Fibroblast of villous mesenchyme (primary cell): ENCODE measurements at places on chromosomes 2 and 18.

- peak; percentile 79 for DNase-seq
These were observed 58.7 kb downstream of the IL1RL2 start for GRCh38 chr2:102245266-102246151.

DNA sequence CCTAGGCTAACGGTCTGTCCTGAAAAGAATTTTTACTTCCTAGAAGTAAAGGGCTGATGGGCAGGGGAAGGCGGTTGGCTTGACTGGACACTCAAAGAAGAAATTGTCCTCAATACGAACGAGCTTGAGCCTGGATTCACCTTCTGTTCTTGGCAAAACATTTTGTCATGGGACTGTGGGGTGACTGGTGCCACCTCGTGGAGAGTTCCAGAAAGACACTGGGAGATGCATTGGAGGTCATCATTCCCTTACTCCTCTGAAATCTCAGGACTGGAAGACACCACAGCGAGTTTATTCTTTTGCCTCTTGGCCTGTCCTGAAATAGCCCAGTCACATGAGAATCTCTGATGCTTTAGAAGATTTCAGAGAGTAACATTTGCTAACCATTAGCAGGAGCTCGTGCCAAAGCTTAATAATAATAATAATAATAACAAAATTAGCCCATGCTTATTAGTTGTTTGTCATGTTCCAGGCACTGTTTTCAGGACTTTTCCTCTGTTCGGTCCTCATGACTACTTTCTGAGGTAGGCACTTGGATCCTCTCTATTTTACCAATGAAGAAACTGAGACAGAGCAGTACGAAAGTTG, 44.5 kb downstream of the TMEM182 start:
- DNase-seq, result peak; percentile 59

DNA sequence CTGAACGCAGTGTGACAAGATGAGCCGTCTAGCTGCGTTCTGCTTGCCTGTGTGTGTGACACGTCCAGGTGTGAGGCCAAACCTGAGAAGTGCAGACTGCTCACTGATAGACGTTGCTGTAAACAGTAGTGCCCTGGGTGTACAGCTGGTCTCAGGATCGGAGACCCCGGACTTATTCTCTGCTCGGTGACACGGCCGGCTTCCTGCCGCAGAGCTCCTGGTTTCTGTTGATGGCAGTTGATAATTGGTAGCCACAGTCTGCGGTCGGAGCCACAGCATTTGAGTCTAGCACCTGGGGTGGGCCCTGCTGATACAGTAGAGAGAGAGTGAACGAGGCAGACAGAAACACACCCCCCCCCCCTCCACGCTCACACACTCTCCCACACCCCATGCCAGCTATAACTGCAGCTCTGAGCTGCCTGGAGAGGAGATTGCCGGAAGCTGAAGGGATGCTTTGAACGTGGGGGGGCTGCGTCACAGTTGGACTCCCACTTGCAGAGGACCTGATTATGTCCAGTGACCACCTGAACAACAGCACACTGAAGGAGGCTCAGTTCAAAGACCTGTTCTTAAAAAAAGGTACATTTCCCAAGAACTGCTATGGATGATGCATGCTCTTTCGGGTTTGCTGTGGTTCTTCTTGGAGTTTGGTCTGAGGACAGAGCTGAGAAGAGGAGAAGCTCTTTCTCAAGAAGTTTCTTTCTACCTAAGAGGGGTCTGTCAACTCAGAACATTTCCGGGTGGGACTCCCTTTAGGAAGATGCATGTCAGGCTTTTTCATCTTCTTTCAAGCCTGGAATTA, 114.0 kb downstream of the FAM210A start:
- DNase-seq, result no peak

GRCh38 chr2:85457043-85457442, 38.5 kb downstream of the SH2D6 start:
- no peak for DNase-seq

- DNase-seq, result no peak
These were observed 9.0 kb downstream of the RNF144A start for GRCh38 chr2:6926071-6926732.
